Activated CD4-positive, alpha-beta T cell treated with anti-CD3 and anti-CD28 coated beads, Interleukin-2, amount 10 ng/mL, durations not matched to agents 24 days and 14 days (primary cell): ENCODE measurements at places on chromosomes 5 and 9.

DNA sequence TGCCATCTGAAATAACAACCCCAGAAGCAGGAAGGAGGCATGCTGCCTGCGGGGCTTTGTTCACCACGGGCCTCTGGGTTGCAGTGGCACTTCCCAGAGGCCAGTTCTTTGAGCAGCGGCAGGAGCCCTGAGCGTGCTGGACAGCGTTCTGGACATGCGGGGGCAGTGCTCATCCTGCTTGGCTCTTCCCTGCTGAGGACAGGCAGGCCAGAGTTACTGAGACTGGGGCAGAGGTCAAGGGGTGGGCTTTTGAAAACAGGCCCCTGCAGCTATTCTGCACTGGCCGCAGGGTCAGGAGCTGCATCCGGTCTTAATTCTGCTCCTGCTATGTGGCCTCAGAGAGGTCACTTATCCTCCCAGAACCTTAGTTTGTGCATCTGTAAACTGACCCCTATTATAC is 258.6 kb downstream of the FSTL4 start:
- peaks cover 9% of the 10 kb centered on the region for H3K27me3 ChIP-seq
- DNase-seq, result no peak
- no peaks in the 10 kb centered on the region for H3K4me1 ChIP-seq

GRCh38 chr5:62621280-62621679 is 42.7 kb downstream of the LRRC70 start:
- H3K27me3 ChIP-seq, result no peaks in the 10 kb centered on the region
- no peak overlapping the region for H3K4me3 ChIP-seq
- peaks cover 3% of the 10 kb centered on the region for H3K36me3 ChIP-seq
- no peak overlapping the region for H3K27ac ChIP-seq
- H3K4me1 ChIP-seq, result no peaks in the 10 kb centered on the region

DNA sequence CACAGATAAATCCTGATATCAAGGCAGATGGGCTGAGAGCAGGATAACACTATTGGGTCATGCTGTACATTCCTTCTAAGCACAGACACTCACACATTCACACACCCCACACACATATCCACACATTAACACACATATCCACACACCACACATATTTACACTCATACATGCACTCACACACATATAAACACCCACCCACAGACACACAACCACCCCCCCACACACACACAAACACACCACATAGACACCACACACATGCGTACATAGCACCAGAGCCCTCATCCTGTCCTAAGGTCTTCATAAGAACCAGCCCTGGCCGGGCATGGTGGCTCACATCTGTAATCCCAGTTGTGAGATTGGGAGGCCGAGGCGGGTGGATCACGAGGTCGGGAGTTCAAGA is 322.3 kb upstream of the ADCY2 start:
- no peaks in the 10 kb centered on the region for H3K27me3 ChIP-seq
- H3K4me3 ChIP-seq, result no peak overlapping the region
- no peaks in the 10 kb centered on the region for H3K36me3 ChIP-seq
- DNase-seq, result no peak

GRCh38 chr9:129828051-129828450 is 4.1 kb upstream of the TOR1A start:
- H3K27me3 ChIP-seq, result no peaks in the 10 kb centered on the region
- H3K27ac ChIP-seq, result no peak overlapping the region

DNA sequence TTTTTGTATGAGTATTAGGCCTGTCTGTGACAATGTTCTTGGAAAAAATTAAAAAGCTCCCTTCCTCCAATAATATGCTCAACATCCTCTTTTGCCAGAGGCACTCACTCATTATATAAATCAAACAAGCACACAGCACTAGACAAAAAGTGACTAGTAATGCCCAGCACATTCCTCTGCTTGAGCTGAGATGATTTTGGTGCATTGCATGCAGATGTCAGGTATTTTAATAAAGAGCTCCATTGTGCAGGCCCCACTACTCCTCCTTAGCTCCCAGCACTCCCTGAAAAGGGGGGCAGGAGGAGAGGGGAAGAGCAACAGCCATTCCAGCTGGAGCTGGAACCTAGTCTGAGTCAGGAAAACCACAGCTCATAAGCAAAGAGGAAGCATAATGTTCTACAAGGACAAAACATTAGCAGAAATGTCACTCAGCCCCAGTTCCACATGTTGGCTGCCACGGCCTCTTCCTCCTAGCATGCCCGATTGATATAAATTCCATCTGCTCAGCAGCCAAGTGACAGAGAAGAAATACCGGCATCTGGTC is 348.5 kb downstream of the BNC2 start:
- H3K4me1 ChIP-seq, result no peaks in the 10 kb centered on the region
- DNase-seq, result no peak
- no peaks in the 10 kb centered on the region for H3K27me3 ChIP-seq

DNA sequence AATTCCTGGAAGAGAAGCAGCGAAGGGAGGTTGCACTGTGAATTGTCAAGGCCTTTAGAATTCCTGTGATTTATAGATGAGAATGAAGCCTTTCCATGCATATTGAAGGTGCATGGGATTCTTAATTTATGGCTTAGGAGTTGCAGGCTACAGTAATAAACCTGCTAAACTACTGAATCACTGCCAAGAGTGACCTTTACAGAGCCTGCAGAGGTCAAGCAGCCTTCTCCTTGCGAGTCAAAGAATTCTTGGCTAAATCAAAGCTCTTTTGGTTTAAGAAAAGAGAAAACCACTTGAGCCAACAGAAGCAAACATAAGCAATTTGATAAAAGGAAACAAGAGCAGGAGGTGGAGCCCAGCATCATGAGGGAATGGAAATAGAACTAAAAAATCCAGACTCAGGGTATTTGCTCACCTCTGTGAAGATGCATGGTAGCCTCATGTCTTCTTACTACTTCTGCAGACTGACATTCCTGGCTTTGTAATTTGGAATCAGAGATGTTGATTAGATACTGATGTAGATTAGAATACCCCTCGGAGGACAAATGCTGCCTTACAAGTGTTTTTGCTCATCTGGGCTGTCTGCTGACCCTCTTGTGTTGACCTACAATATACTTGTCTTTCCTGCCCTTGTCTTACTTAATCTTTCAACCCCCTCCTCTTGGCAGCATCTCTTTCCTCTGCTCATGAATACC is 90.3 kb upstream of the IFNK start:
- no peaks in the 10 kb centered on the region for H3K36me3 ChIP-seq
- peaks cover 14% of the 10 kb centered on the region for H3K4me1 ChIP-seq
- DNase-seq, result no peak
- no peak overlapping the region for H3K4me3 ChIP-seq

GRCh38 chr5:11143456-11144267 is 382.6 kb upstream of the DAP start:
- no peaks in the 10 kb centered on the region for H3K4me1 ChIP-seq
- DNase-seq, result no peak
- no peak overlapping the region for H3K4me3 ChIP-seq

GRCh38 chr5:92560698-92561401 is 1020.2 kb downstream of the NR2F1-AS1 start:
- H3K27ac ChIP-seq, result no peak overlapping the region
- H3K36me3 ChIP-seq, result no peaks in the 10 kb centered on the region
- H3K4me1 ChIP-seq, result no peaks in the 10 kb centered on the region
- no peak overlapping the region for H3K4me3 ChIP-seq
- H3K27me3 ChIP-seq, result no peaks in the 10 kb centered on the region
- DNase-seq, result no peak

GRCh38 chr5:11069041-11069440 is 308.0 kb upstream of the DAP start:
- H3K27ac ChIP-seq, result no peak overlapping the region
- no peaks in the 10 kb centered on the region for H3K27me3 ChIP-seq
- DNase-seq, result no peak
- H3K4me3 ChIP-seq, result no peak overlapping the region
- H3K36me3 ChIP-seq, result no peaks in the 10 kb centered on the region

DNA sequence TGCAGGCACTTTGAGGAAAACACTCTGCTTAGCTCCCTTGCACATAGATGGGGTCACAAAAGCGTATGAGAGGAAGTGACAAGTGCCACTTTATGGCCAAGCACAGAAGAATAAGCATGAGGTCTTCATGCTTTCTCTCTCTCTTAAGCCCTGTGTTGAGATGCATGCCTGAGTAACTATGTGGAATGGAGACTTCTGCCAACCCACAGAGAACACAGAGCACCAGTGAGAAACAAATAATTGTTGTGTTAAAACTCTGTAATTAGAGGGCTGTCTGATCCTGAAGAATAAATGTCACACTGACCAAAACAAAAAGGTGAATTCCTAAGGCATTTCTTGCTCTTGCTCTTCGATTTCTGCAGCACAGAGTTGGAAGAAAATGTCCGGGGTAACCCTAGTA is 488.5 kb downstream of the CTNND2 start:
- no peak overlapping the region for H3K27ac ChIP-seq
- no peaks in the 10 kb centered on the region for H3K4me1 ChIP-seq
- no peaks in the 10 kb centered on the region for H3K27me3 ChIP-seq
- no peak overlapping the region for H3K4me3 ChIP-seq

GRCh38 chr9:5442400-5443011 is 4.8 kb upstream of the PLGRKT start:
- H3K27me3 ChIP-seq, result no peaks in the 10 kb centered on the region
- peak; percentile 80 for DNase-seq
- H3K4me3 ChIP-seq, result no peak overlapping the region

DNA sequence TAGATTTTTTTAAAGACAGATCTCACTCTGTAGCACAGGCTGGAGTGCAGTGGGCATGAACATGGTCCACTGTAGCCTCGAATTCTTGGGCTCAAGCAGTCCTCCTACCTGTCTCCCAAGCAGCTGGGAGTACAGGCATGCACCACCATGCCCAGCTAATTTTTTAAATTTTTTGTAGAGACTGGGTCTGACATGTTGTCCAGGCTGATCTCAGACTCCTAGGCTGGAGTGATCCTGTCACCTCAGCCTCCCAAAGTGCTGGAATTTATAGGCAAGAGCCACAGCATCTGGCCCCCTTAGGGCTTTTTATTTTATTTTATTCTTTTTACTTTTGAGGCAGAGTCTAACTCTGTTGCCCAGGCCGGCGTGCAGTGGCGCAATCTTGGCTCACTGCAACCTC is 56.4 kb downstream of the NSD1 start:
- no peak overlapping the region for H3K4me3 ChIP-seq
- DNase-seq, result no peak
- H3K36me3 ChIP-seq, result peaks cover 23% of the 10 kb centered on the region
- peaks cover 14% of the 10 kb centered on the region for H3K4me1 ChIP-seq
- no peak overlapping the region for H3K27ac ChIP-seq

DNA sequence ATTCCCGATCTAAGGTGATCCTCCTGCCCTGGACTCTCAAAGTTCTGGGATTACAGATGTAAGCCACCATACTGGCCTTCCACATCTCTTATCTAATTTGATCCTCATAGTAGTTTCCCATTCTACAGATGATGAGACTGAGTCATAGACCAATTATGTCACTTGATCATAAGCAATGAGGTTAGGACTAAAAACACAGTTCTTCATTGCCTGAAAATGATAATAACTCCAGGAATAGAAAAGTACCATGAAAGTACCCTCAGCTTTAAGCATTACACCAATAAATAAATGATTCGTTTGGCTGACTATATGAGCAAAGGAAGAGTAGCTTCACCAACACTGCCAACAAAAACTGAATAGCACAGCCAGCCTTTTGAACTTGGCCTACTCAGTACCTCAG is 389.5 kb downstream of the ACTL7B start:
- no peaks in the 10 kb centered on the region for H3K27me3 ChIP-seq
- no peak overlapping the region for H3K4me3 ChIP-seq
- H3K4me1 ChIP-seq, result no peaks in the 10 kb centered on the region
- no peaks in the 10 kb centered on the region for H3K36me3 ChIP-seq
- no peak overlapping the region for H3K27ac ChIP-seq

DNA sequence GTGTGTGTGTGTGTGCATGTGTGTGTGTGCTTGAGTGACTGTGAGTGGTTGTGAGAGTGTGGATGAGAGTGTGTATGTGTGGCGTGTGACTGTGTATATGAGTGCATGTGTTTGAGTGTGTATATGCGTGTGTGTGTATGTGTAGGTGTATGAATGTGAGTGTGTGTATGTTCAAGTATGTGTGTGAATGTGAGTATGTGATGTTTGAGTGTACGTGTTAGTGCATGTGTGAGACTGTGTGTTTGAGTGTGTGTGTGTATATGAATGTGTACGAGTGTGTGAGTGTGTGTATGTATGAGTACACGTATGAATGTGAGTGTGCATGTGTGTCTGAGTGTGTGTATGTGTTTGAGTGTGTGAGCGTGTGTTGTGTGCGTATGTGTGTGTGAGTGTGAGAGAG is 47.8 kb downstream of the KCNIP1 start:
- no peak overlapping the region for H3K27ac ChIP-seq
- DNase-seq, result no peak
- peaks cover 15% of the 10 kb centered on the region for H3K27me3 ChIP-seq
- H3K4me1 ChIP-seq, result no peaks in the 10 kb centered on the region
- no peak overlapping the region for H3K4me3 ChIP-seq

DNA sequence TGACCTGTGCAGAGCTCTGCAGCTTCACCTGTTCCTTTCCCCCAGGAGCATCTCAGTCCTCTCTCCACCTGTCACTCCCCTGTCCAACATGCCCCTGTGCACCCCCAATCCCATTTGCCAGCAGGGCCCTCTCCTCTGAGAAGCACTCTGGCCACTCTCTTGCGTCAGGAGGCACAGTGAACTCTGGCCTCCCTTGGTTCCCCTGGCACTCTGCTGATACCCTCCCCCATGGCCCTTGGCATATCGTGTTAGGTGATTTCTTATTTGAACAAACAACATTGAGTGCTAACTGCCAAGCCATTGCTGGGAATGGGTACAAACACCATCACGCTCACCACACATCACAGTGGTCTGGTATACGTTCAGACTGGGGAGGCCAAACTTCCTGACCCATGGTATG is 20.9 kb upstream of the TNIP1 start:
- no peak overlapping the region for H3K4me3 ChIP-seq
- no peaks in the 10 kb centered on the region for H3K27me3 ChIP-seq
- peaks cover 40% of the 10 kb centered on the region for H3K4me1 ChIP-seq

DNA sequence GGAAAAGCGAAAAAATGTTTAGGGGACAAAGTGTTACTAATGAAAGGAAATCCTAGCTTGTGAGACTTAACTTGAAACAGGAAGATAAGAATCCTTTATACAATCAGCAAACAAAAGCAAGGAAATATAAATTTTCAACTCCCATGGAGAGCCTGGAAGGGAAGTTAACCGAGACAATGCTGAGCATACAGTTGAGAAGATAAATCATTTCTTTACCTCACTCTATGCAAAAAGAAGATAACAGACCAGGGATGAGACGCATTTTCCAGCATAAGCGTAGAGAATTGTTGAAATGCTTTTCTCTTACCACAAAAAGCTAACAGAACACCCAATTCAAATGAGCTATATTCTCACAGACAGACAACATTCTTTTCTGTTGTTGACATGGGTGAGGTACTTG is 309.6 kb downstream of the CWC27 start:
- no peak overlapping the region for H3K27ac ChIP-seq
- H3K4me1 ChIP-seq, result peaks cover 12% of the 10 kb centered on the region
- H3K4me3 ChIP-seq, result no peak overlapping the region
- H3K27me3 ChIP-seq, result peaks cover 19% of the 10 kb centered on the region
- DNase-seq, result no peak

DNA sequence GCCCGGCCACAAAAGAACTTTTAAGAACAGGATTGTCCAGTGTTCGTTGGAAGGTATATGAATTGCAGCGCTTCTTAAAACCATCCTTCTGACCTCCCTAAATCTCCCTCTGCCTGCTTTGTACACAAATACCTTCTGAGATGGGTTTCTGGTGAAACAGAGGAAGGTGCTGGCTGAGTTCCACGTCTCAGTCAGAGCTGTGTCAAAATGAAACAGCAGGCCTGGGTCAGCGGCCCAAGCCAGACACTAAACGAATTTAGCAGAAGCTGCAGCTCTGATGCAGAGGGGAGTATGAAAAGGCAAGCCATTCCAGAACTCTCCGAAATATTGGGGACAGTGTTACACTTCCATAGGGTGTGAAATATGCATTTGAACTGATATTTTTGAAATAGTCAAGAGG is 37.8 kb upstream of the CRB2 start:
- H3K36me3 ChIP-seq, result no peaks in the 10 kb centered on the region
- H3K4me1 ChIP-seq, result peaks cover 30% of the 10 kb centered on the region
- DNase-seq, result no peak
- H3K27ac ChIP-seq, result no peak overlapping the region
- peaks cover 2% of the 10 kb centered on the region for H3K27me3 ChIP-seq
